ENCODE measurements at places on chromosomes 1 and 21. TPM values are rescaled to one million over a fixed set of nuclear protein-coding genes. Genes with fewer than 3 reads are reported as not detected.

DNA sequence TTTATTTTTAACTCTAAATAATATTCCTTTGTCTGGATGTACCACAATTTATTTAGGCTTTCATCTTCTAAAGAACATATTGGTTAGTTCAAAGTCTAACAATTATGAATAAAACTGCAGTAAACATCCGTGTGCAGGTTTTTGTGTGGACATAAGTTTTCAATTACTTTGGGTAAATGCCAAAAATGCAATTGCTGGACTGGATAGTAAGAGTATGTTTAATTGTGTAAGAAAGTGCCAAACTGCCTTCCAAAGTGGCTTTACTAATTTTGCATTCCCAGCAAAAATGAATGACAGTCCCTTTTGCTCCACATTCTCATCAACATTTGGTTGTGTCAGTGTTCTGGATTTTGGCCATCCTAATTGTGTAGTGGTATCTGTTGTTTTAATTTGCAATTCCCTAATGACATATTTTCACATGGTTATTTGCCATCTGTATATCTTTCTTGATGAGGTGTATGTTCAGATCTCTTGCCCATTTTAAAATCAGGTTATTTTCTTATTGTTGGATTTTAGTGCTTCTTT, 113.8 kb downstream of the DPYD start:
- no peak for DNase-seq

DNA sequence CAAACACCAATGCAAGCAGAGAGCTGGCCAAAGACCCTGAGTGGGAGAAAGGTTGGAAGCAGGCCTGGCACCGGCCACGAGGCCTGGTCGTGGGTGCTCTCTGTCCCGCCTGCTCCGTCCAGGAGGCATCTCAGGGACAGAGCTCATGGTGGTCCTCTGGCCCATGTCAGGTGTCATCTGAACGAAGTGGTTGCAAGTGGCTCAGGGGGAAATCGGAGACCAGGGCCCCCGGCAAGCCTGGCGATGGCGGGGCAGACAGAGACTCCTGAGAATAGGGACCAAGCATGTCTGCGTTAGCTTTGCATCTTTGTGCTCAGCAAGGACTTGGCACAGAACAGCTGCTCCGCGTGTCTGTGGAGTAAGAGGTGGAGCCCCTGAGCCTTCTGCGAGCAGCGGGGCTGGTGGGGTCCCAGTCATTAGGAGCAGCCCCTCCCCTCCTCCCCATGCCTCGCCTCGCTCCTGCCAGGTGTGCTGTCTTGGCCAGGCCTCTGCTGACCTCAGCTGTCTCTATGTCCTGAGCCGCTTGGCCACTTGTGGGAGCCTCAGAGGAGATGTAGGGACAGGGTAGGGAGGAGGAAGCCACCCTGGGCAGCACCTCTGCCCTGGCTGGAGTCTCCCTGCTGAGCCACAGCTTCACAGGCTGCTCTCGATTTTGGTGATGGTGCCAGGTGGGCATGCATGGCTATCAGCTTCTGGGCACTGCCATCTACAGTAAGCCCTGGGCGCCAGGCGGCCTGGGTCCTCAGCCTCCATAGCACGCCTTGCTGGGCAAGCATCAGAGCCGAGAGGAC, 362.9 kb upstream of the VAMP3 start:
- no peak for DNase-seq

GRCh38 chr1:32893198-32894018, 7.1 kb downstream of the HPCA start:
- DNase-seq: no peak

- DNase-seq: no peak
These were observed 270.7 kb downstream of the ASTN1 start for GRCh38 chr1:176893625-176894352.

- no peak for DNase-seq
These were observed 13.3 kb downstream of the PTP4A2 start for GRCh38 chr1:31924839-31925238.

DNA sequence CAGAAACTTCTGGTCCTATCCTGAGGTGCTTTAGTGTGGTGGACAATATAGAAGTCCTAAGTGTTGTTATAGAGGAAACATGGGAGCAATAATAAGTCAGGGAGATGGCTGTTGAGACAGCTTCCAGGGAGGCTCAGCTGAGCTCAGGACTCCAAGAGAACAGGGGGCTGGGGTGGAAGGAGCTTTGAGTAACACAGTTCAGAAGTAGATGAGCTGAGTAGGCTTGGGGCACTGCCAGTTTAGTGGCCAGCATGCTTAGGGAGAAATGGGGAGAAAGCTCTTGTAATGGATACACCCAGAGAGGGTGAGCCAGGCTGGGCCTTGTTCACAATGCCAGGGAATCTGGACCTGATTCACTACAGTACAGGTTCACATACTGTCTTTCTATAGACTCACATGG, 201.6 kb downstream of the DAB1 start:
- DNase-seq: no peak

- no peak for DNase-seq
These were observed 381.1 kb upstream of the KAZN start for GRCh38 chr1:14217384-14217783.

GRCh38 chr1:232112076-232112475, 485.5 kb downstream of the DISC1 start:
- DNase-seq: no peak

GRCh38 chr1:58815069-58815685, 31.3 kb upstream of the JUN start:
- DNase-seq: peak; percentile 49

Gene ST7L
- 20.6 TPM for polyA plus RNA-seq

Gene CD101
- 7.9 TPM for polyA plus RNA-seq

Gene KCNA3
- polyA plus RNA-seq: 0.18 TPM

Gene FCER1A
- polyA plus RNA-seq: 0.50 TPM

Gene GBP7
- not detected for polyA plus RNA-seq

All from hindlimb muscle (tissue), 1 donor.